ENCODE measurements at places on chromosomes 1 and 21.

DNA sequence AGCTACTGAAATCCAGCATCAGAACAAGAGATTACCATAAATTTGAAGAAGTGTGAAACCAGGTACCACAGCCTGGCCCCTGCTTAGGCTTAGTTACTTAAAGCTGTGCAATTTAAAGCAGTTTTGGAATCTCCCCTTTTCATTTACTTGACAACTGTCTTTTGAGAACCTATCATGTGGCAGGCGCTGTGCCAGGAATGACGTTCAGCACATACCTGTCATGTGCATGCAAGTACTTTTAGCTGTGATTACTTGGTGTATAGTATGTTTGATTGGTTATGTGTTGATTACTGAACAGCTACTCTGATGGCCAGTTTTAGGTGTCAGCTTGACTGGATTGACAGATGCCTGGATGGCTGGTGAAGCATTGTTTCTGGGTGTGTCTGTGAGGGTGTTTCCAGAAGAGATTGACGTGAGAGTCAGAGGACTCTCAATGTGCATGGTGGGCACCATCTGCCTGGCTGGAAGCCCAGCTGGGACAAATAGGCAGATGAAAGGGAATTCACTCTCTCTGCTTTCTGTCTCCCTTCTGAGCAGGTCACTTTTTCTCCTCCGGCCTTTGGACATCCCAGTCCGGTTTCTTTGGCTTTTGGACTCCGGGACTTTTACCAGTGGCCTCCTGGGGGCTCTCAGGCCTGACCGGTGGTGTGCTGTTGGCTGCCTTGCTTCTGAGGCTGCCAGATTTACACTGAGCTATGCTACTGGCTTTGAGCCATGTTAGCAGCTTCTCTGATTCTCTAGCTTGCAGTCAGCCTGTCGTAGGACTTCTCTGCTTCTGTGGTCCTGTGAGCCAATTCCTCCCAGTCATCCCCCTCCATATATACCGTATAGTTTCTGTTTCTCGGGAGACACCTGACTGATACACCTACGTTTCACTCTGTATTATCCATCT lies 178.0 kb downstream of the RYR2 start:
- DNase-seq, result no peak

DNA sequence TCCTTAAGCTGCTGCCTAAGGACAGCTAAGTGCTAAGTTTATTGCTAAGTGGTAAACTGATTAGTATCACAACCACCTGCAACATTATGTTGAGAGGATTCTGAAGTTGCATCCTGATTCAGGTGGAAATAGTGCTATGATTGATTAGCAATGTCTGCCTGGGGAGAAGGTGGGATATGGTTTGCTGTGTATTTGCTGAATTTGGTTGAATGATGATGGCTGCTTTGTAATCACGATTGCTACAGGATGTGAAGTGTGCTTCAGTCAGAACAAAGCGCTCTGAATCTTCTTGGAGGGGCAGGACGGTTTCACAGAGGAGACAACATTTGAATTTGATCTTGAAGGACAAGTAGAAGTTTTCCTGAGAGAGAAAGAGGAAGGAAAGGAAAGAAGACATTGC lies 226.0 kb downstream of the ST6GALNAC3 start:
- DNase-seq, result no peak

DNA sequence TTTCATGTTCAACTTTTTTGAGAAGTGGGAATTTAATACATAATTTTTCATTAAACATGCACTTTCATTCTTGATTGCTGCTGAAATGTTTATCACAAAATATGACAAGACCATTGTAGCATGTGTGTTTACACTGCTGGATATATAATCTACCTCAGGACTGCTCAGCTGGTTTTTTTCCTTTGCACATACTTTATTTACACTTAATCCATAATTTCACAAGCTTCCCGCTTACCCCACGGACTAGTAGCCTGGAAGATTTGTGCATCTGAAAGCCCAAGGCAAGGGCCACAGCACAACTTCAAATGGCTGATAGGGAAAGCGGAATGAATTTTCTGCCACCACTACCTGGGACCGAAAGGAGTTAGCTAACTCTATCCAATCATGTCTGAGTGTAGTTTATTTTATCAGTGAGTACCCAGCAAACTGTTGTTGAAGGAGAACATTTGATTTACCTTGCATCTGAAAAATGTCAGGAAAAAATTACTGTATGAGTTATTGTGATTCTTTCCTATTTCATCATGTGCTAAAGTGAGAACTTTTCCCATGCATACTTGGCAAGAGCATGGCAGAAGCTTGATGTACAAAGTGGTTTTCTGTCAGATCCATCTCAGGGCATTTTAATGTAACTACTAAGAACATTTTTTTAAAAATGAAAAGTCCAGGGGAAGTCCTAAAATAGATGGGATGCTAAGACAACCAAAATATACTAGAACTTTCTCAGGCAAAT lies 558.2 kb upstream of the USP24 start:
- no peak for DNase-seq

DNA sequence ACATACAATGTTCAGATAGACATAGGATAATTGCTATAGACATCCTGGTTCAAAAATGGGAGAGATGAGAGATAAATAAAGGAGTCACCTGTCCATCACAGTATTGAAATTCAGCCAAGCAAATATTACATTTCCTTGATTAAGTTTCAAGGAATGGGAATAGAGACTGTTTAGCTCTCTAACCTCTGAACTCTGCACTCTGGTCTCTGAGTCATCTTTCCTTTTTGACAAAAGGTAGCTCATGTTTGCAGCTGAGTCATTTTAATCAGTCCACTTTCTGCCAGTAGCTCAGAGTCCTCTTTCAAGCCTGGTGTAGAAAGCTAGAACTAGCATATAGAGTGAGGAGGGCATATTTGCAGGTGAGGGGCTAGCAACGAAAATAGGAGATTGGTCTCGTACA lies 51.4 kb upstream of the GJA8 start:
- no peak for DNase-seq

GRCh38 chr1:15304708-15305467 lies 57.9 kb downstream of the FHAD1 start:
- DNase-seq, result peak; percentile 64

DNA sequence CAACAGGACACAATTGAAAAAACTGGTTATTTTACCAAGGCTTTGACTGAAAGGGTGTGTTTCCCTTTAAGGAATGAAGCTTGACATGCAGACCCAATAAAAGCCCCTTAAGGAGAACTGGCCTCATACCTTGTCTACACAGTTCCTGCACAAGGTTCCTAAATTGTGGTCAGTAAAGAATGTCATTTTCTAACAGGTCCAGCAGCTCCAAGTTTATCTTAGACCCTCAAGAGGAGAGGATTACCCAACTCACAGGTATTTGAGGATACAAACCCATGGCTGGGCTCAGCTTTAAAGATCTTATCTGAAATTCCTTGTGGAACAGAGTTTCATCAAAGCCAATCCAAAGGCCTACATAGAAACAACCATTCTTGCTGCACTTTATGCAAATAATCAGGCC lies 31.4 kb upstream of the CBR3 start:
- DNase-seq, result no peak

DNA sequence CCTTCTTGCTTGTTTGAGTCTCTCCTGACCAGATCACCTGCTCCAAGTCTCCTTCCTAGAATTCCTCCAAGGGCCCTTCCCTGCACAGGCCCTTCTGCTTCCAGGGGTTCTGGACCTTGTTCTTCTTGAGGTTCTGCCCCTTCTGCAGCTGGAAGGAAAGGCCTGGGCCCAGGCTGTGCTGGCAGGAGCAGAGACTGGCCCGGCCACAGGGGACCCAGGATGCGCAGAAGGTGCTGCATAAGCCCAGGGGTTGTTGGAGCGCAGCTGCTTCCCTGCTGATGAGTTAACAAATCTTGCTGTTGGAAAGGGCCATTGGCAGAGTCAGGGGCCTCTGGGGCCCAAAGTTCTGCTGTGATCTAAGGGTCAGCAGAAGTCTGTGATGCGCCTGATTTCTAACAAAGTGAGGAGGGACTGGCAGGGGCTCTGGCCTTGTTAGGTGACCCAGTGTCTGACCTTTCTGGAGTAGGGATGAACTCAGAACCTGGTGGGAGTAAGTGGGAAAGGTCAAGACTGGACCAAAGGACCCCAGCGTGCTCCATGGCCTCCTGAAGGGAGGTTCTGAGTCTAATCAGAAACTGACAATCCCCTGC lies 509.8 kb downstream of the PTPRU start:
- no peak for DNase-seq

GRCh38 chr1:1137256-1138045 lies 21.6 kb upstream of the C1orf159 start:
- no peak for DNase-seq

GRCh38 chr21:29293495-29293894 lies 5.2 kb upstream of the BACH1 start:
- DNase-seq, result no peak

DNA sequence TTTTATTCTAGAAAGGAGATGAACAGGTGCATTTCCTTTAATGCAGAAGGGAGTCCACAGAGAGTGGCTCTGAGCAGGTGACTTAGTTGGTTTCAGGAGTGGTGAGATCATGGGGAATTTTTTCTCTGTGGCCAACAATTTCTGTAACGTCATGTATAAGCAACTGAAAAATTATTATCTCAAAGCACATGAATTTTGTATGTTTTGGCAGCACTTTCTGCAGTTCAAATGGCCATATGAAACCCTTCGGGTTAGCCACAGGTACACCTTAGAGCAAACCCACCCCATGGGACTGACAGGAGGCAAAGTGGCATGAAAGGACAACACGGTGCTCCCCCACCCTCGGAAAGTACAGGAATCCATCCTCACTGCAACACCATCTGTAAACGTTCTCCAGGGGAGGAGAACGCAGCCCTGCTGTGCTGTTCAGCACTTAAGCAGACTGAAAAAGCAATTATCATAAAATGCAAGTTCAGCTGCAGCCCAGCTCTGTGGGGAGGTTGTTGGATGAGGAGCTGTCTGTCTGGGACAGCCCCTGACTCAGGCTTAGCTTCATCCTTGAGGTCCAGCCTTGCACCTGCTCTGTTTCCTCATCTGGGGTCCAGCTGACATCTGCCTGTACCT lies 55.8 kb upstream of the CLDN14 start:
- no peak for DNase-seq

DNA sequence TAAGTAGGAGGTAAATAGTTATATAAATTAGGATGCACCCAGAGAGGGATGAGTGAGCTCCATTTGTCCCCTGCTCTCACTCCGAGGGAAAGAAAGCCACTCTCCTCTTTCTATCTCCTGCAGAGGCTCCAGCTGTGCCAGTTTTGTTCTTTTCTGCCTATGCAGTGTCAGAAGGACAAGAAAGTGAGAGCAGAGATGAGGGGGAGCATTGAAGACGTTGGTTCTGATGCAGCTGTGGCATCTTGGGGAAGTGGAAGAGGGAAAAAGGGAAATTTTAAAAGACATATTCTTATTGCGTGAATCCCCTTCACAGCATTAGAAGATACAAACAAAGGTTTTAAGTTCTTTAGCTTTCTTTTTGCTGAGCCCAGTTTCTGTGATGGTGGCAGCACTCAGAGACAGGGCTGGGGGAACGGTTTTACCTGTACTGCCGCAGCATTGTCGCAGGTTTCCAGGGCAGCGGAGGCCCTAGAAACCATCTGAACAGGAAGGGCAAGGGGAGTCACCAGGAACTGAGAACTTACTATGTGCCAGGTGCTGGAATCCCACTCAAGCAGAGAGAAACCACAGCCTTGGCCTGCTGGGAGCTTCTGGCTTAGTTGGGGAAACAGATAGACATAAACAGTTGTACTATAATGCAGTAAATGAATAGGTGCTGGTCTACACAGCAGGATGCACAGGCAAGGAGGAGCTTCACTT lies 44.9 kb upstream of the USP24 start:
- no peak for DNase-seq
